Prostate gland (tissue), 2 donors: ENCODE measurements at places on chromosomes 7 and 10. TPM values are rescaled to one million over a fixed set of nuclear protein-coding genes. Genes with fewer than 3 reads are reported as not detected.

GRCh38 chr10:28387140-28387539 lies 84.3 kb upstream of the MPP7 start:
- no peak for DNase-seq

DNA sequence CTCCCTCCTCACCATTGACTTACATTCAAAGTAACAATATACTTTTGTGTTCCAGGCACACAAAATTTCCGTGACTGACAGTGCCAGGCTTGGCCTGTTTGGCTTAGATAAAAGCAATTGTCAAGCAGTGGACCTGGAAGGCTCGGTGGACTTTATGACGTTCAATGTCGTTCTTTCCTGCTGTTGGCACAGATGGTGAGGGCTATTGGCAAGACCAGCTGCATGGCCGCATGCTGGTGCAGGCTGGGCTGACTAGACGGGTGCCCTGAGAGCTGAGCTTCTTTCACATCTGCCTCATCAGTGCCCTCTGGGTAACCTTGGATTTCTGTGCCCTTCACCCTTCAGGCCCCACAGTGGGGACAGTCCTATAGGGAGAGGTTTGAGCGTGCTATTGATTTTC lies 45.2 kb downstream of the WIPF3 start:
- DNase-seq: no peak

DNA sequence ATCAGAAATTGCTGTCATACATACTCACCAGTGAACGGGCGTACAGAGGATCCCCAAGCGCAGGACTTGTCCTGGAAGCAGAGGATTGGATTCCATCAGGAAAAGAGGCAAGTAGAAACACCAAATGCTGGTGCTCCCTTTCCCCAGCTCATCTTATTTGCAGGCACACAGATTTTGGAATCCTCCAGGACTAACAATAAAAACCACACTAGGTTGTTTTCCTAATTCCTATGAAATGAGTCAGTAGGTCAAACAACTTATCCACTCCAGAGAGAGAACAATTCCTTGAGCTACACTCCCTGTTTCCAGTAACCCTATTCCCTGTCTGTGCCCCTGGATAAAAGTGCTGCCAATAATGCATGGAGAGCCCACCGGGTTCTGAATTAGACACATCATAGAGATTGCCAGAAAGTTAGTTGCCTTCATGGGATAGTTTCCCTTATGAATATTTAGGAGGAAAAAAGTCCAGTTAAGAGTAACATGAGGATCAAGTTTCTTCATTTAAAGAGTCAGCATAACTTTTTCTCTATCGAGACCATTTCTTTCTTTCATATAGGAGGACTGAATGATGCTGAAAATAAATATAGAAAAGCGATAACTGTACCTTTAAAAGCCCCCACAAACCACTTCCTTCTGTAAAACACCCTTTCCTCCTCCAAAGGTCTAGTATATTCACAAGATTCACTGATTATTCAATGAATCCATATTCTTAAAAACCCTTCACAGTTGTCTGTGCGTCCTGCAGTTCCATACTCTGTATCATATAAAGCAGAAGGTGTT lies 178.3 kb upstream of the KLF14 start:
- DNase-seq: no peak

GRCh38 chr10:11023009-11023953 lies 5.6 kb downstream of the CELF2 start:
- DNase-seq: no peak

GRCh38 chr10:43781480-43782361 lies 133.0 kb upstream of the ZNF32 start:
- DNase-seq: no peak

GRCh38 chr10:101897633-101898032 lies 54.0 kb upstream of the KCNIP2 start:
- peak; percentile 74 for DNase-seq

DNA sequence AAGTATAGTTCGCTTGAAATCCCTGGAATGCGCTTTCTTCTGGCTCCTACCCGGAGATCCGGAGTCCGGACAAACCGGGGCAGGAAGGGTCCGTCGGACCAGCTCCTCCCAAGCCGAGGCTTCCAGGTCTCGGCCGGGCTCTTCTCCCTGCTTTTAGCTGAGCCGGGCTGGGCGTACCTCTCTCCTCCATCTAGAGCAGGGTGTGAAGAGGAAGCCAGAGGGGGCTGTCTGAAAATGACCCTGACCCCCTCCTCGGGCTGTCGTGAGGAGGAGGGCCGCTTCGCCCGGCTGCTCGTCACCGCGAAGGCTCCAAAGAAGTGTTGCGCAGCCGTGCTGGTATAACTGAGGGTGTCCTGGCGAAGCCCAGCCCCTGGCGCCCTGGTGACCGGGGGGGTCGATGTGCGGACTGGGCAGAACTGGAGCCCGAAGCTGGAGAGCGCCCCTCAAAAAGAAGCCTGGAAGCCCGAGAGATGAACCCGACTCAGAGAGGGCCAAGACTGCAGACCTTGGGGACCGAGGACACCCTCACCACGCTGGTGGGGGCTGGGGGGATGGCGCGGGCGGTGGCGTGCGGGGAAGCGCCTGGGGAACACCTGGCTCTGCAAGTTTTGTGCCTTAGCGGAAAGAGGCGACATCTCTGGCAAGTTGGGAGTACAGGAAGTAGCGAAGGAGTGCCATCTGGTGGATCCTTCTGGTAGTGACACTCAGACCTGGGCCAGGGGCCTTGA lies 5.7 kb downstream of the KAZALD1 start:
- peak; percentile 78 for DNase-seq

DNA sequence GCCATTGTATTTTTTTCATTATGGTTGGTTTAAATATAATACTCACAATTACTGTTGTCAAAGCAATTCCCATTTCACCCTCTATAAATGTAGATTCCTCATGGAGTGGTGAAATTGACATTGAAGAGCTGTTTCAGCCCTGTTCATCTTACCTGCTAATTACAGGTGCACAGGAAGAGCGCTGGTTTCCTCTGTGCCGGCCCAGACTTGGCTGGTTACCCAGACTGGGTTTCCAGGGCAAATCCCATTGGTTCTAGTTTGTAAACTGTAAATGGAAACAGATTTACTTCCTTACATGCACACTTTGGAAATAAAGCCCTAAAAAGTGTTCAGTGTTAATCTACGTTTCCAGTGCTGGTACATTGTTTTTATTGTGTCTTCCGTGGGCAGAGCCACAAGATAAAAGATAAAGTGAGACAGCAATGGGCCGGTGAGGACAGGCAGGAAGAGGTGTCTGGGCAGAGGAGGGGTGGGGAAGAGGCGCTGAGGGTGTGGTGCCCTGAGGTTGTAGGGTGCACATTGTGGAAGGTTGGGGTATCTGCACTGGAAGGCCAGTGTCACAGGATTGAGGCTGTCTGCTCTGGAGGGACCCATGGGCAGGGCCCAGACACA lies 71.6 kb upstream of the ZPBP start:
- DNase-seq: no peak

- no peak for DNase-seq
These were observed 703.0 kb upstream of the CELF2 start for GRCh38 chr10:10314626-10315025.

GRCh38 chr7:19417231-19417630 lies 272.0 kb upstream of the FERD3L start:
- DNase-seq: no peak

- no peak for DNase-seq
These were observed 117.0 kb upstream of the AFAP1L2 start for GRCh38 chr10:114521255-114521654.

DNA sequence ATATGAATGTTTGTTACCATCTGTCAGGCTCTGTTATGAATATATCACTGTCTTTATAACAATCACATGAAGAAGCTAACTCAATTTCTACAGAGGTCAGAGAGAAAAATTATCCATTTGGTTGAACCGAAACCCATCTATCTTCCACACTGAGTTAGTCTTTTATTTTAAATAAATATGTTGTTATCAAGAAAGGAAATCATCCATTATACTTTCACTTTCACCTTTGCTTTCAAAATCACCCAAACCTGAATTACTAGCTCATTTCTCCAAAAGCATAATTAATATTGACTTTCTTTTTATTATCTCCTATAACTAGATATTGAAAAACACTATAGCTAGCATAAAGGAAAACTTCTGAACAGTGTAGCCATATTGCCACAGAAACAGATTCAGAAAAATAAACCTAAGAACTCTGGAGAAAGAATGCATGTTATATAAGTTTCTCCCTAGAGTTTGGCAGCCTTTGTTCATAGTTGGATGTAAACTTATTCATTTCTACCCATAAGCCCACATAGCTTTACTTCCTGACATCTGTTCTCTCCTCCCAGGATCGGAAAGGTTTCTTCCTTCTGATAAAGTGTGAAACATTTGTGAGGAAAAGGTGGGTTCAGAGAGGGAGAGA lies 66.0 kb downstream of the NPSR1 start:
- DNase-seq: no peak

Gene UCMA
- not detected for total RNA-seq

Gene ASB10
- not detected for total RNA-seq

DNA sequence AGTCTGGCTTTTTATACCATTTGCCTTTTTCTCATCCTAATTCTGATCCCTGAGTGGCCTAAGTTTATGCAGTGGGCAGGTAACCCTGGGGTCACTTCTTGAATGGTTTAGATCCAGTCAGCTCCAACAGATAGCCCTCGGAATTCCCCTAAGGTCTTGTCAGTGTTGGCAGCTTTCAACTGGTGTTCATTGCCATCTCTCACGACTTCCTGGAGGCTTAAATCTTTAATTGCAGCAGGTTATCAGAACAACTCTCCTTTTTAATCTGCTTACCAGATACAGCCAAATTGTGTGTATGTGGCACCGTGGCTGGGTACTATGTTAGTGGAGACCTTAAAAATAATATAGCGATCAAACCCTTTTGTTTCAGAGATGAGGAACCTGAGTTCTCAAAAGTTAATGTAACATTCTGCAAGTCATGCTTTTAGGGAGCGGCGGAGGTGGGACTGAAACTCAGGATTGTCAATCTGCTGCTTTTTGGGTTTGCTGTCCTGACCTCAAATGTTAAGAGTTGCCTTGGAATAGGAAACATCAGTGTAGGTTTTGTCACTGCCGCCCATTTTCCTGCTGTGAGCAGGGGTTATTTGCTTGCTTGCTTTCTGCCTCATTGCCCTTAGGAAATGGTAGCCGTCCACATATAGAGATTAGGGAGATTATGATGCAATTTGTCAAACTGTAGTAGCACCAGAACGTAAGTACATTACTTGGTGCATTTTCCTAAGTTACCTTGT lies 818 bp downstream of the DLD start:
- DNase-seq: no peak

DNA sequence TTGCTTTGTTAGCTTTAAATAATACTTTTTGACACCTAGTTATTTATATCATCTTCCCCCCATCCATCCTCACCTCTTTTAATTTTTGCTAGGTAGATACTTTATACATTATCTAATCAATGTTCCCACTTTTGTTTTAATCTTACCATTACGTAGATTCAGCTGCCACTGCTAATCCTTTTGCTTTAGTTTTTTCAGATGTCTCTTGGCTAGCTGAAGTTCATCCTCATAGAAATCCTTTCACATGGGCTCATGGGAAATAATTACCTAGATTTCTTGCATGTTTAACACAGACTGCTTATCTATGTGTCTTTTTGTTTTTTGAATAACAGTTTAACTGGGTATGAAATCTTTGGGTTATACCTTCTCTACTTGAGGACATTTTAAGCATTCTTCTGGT lies 60.1 kb downstream of the ZNRF2 start:
- DNase-seq: no peak

Gene OR6V1
- not detected for total RNA-seq

DNA sequence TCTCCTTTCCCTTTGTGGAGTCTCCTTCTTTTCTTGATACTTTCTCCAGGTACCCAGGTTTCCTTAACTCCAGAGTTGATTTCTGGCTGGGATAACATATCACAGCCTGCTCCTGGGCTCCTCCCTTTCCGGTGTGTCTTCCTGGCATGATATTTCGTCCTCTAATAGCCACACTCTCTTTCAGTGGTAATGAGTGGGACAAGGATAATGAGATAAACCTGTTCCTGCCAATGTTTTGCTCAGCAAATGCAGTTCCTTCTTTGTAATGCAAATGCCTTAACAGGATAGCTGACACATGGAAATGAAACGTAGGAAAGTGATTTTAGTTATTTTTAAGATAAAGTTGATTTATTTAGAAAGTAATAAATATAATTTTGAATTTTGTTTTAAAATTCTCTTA lies 168.6 kb downstream of the NRP1 start:
- no peak for DNase-seq

Gene ASAH2B
- total RNA-seq: 4.2 TPM

Gene AOAH
- total RNA-seq: 4.1 TPM

DNA sequence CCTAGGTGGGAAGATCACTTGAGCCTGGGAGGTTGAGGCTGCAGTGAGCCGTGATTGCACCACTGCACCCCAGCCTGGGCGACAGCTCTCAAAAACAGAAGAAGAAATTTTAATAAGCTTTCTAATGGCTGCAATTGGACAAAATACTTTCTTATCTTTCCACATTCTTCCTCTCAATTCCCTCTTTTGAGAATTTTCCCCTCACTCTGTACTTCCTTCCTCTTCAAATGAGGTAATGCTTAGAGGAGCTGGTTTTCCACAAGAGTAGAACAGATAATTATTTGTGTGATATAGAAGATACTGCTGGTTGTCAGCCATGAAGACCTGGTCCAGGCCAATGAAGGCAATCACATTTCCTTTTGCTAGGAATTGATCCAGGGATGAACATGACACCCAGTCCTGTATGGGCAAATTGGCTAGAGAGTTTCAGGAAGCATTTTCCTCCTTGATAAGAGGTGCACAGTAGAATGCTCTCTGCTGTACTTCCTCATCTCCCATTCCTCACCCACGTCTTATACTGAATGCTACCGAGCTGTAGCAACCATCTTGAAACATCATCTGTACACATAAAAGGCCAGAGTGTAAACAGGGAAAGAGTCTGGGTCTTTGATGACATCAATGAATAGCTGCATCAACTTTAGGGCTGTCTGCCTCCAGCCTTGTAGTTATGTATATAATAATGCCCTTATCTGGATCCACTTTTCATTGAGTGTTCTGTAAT lies 103.9 kb downstream of the CDK6 start:
- no peak for DNase-seq

Gene EN2
- not detected for total RNA-seq

GRCh38 chr10:30510184-30510931 lies 76.4 kb downstream of the MAP3K8 start:
- peak; percentile 13 for DNase-seq

DNA sequence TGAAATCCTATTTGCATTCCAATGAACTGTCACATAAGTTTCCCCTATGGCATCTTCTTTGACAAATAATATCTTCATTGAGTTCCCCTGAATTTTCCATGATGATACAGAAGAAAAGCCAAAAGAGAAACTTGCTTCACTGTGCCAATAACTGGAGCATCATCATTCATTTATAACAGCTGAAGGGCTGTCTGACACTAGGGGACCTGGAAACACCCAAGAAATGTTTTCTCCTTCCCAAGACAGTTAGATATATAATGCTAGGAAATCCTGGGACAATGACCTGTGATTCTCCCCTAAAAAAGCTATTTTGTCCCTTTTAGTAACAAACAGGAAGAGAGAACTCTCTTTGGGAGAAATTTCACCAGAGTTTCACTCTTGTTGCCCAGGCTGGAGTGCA lies 133.6 kb downstream of the SEMA3C start:
- DNase-seq: no peak

DNA sequence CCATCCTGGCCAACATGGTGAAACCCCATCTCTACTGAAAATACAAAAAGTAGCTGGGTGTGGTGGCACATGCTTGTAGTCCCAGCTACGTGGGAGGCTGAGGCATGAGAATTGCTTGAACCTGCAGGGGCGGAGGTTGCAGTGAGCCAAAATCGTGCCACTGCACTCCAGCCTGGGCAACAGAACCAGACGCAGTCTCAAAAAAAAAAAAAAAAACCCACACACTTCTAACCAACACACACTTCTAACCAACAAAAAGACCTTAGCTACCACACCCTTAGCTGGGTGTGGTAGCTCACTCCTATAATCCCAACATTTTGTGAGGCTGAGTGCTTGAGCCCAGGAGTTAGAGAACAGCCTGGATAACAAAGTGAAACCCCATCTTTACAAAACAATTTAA lies 33.9 kb upstream of the SPOCK2 start:
- DNase-seq: no peak
